ENCODE measurements at places on chromosomes 5 and 9. TPM values are rescaled to one million over a fixed set of nuclear protein-coding genes. Genes with fewer than 3 reads are reported as not detected.
A peak's percentile ranks its signal among the peaks of the same experiment; 100 is the strongest.

The PPP2R2B gene
- 2.4 TPM for total RNA-seq

- H3K36me3 ChIP-seq = no peaks in the 10 kb centered on the region
- no peak for DNase-seq
- H3K4me1 ChIP-seq = no peaks in the 10 kb centered on the region
- H3K27me3 ChIP-seq = no peaks in the 10 kb centered on the region
Measured at GRCh38 chr9:19446361-19446861, 37.6 kb downstream of the ACER2 start.

DNA sequence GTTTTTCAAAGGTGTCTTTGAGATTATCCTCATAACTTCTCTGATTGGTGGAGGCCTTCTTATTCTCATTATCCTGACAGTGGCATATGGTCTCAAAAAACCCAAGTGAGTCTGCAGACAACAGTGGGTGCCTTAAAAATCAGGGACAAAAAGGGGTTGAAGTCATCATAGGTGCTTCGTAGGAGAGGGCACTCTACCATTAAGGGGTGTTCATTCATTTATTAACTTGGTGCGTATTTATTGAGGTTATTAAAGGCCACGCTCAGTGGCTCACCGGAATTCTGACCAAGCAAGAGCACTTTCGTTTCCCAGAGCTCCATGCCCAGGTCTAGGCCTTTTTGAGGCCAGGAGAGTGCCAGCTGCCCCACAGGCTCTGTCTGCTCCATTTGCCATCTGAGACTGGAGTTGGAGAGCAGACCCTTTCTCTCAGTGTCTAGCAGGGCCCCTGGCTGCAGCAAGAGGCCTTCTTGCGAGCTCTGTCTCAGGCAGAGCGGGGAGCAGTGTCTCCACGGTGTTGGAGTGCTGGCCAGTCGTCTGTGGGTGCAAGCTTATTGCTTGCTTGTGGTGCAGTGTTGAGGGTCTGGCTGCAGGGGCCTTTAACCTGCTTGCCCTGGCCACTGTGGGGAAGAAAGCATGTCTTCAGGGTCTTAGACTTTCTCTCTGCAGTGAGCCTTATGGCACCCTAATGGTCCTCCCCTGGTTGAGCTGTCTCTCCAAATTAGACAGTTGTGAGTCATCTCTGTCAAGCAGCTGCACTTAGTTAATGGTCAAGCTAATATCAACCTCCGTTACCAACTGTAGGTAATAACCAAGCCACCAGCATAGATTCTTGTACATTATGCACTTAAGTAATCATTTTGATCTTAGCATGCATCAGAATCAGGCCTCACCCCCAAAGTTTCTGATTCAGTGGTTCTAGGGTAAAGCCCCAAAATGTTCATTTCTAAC, 62.6 kb downstream of the IL31RA start:
- H3K4me3 ChIP-seq = no peak overlapping the region
- no peaks in the 10 kb centered on the region for H3K27me3 ChIP-seq
- no peak overlapping the region for H3K27ac ChIP-seq

The PCDHA10 gene
- 0.04 TPM for total RNA-seq

DNA sequence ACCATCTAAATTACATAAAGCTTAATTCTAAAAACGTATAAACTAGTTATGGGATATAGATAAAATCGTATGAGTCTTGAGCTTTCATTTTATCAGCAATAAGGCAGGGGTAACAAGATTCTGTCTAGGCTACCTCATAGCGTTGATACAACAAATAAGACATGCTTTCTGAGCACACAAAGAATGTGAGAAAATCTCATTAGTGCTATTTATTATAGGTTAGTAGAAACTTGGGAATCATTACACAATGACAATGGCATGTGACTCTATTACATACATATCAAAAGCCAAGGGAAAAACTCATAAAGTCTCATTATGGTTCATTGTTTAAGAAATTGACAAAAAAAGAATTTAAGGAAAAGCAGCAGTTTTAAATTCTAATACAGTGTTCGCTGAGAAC, 448.6 kb downstream of the PLK2 start:
- no peak for DNase-seq
- H3K4me1 ChIP-seq = no peaks in the 10 kb centered on the region
- H3K36me3 ChIP-seq = no peaks in the 10 kb centered on the region
- no peak overlapping the region for H3K27ac ChIP-seq

DNA sequence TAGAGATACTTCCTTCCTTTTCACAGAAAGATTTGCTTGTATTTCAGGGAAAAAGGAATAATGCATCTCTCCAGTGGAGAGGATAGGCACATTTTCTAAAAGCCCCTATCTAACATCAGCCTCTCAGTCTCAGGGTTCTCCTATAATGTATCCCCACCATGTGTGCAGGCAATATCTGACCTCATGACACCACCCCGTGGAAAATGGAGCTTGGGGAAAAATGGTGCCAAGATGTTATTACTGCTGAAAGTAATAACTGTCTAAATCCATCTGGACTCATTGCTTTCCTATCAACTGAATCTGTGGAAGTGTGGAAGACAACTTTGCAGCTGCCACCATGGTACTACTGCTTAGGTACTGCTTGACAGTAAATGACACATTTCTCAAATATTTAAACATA, 574.3 kb downstream of the LRRC70 start:
- no peak for DNase-seq
- no peak overlapping the region for H3K27ac ChIP-seq
- H3K27me3 ChIP-seq = no peaks in the 10 kb centered on the region
- H3K4me3 ChIP-seq = no peak overlapping the region
- peaks cover 6% of the 10 kb centered on the region for H3K4me1 ChIP-seq
- no peaks in the 10 kb centered on the region for H3K36me3 ChIP-seq

DNA sequence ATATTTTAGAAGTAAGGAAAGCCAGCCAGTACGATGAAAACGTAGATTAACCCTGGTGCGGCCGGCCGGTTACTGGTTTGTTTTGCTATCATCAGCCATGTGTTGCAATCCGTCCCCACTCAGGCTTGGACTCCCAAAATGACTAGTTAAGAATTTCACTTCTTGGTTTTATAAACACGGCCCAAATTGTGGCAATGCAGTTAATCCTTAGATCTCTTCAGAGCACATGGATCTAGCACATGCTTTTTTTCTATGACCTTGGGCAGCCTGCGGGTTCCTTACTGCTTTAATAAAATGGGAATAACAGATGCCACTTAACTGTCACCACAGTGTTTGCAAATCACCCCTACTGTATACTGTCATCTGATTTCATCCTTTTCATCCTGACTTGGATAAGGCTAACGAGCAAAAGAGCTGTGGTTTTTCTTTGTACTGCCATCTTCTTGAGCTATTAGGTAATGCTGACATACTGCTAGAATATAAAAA, 1.5 kb downstream of the NDFIP1 start:
- 0 out of 2 replicates have a peak overlapping the region, but pooled peaks have one; percentile 35 for H3K27ac ChIP-seq
- peaks cover 19% of the 10 kb centered on the region for H3K4me1 ChIP-seq
- H3K27me3 ChIP-seq = no peaks in the 10 kb centered on the region
- peak overlapping the region; percentile 96 for H3K4me3 ChIP-seq
- DNase-seq = peak; percentile 29

The FANCC gene
- total RNA-seq = 6.9 TPM

The STPG3 gene
- total RNA-seq = not detected

DNA sequence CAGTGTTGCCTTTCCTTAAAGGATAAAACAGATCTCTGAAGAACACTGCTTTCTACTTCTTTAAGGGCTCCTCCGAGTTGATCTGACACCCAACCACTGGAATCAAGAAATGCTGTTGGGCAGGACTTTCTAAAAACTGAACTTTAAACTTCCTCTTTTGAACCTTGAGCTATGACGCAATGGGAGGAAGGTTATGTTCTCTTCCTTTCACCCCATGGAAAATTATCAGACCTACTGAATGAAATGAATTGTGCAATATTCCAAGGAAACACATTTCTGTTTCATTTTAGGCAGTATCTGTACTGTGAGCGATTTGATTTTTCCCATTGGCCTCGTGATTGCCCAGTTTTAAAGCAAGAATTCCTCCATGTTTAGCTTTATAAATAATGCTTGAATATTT, 206.0 kb upstream of the PRR16 start:
- no peak for DNase-seq
- H3K36me3 ChIP-seq = no peaks in the 10 kb centered on the region
- no peak overlapping the region for H3K27ac ChIP-seq
- H3K27me3 ChIP-seq = no peaks in the 10 kb centered on the region

The SLC36A1 gene
- 5.7 TPM for total RNA-seq

- no peak for DNase-seq
- peaks cover 10% of the 10 kb centered on the region for H3K4me1 ChIP-seq
- peaks cover 3% of the 10 kb centered on the region for H3K36me3 ChIP-seq
- H3K4me3 ChIP-seq = no peak overlapping the region
- H3K27ac ChIP-seq = no peak overlapping the region
Measured at GRCh38 chr5:37645707-37646106, 194.1 kb downstream of the GDNF start.

GRCh38 chr9:127351182-127352166, 45.5 kb upstream of the SLC2A8 start:
- H3K27me3 ChIP-seq = no peaks in the 10 kb centered on the region
- no peaks in the 10 kb centered on the region for H3K4me1 ChIP-seq
- H3K27ac ChIP-seq = no peak overlapping the region
- H3K4me3 ChIP-seq = no peak overlapping the region
- H3K36me3 ChIP-seq = no peaks in the 10 kb centered on the region
- DNase-seq = no peak

DNA sequence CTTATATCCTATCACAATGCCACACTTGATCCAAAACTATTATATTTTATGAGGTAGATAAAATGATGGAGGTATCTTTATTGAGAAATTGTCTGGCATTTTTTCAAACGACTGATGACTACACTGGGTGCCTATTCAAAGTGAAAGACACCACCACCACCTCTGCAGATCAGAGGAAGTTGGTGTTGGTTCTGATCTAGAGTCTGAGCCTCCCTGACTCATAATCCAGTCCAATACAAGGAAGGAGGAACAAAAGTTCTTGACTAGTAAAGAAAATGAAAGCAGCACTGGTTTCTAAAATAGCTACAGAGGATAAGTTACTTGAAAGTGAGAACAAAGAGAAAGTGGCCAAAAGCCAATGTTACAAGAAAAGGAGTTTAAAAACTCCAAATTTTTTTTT, 139.9 kb downstream of the RFX3 start:
- H3K4me3 ChIP-seq = no peak overlapping the region
- no peaks in the 10 kb centered on the region for H3K27me3 ChIP-seq
- H3K36me3 ChIP-seq = no peaks in the 10 kb centered on the region
- no peak overlapping the region for H3K27ac ChIP-seq

DNA sequence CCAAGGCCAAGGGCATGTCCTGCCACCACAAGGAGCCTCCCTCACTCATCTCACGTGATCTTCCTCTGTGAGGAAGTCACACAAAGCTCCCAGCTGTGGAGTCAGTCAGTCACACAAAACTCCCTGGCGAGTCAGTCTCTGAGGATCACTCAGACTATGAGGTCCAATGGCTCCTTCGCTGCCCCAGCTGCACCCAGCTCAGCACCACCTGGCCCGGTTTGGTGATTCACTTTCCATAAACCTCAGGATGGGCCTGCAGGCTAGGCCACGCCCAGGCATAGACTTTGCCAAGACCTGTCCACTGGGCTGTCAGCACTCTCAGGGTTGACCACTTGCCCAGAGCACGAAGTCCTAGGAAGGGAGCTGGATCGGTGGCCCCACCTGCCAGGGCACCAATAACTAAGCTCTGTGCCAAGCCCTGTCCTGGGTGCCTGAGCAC, 233.8 kb downstream of the HSPA4 start:
- DNase-seq = peak; percentile 90
- H3K36me3 ChIP-seq = no peaks in the 10 kb centered on the region
- peaks cover 23% of the 10 kb centered on the region for H3K4me1 ChIP-seq

The DMGDH gene
- total RNA-seq = not detected

GRCh38 chr5:72459089-72459661, 48.0 kb downstream of the ZNF366 start:
- H3K4me3 ChIP-seq = no peak overlapping the region
- H3K4me1 ChIP-seq = no peaks in the 10 kb centered on the region
- H3K27me3 ChIP-seq = no peaks in the 10 kb centered on the region
- DNase-seq = no peak
- no peak overlapping the region for H3K27ac ChIP-seq
- no peaks in the 10 kb centered on the region for H3K36me3 ChIP-seq

GRCh38 chr9:81892440-81892839, 35.8 kb upstream of the SPATA31D4 start:
- peak; percentile 16 for DNase-seq
- peaks cover 9% of the 10 kb centered on the region for H3K4me1 ChIP-seq
- no peak overlapping the region for H3K27ac ChIP-seq
- H3K27me3 ChIP-seq = no peaks in the 10 kb centered on the region
- no peaks in the 10 kb centered on the region for H3K36me3 ChIP-seq

The TCERG1 gene
- 86.0 TPM for total RNA-seq

- no peaks in the 10 kb centered on the region for H3K36me3 ChIP-seq
- no peak overlapping the region for H3K4me3 ChIP-seq
- DNase-seq = no peak
- H3K27ac ChIP-seq = no peak overlapping the region
Measured at GRCh38 chr5:68770551-68770950, 323.3 kb upstream of the SLC30A5 start.

GRCh38 chr5:176151281-176151680, 86.9 kb upstream of the SIMC1 start:
- peaks cover 18% of the 10 kb centered on the region for H3K4me1 ChIP-seq
- no peak overlapping the region for H3K27ac ChIP-seq
- H3K27me3 ChIP-seq = peaks cover 8% of the 10 kb centered on the region
- no peaks in the 10 kb centered on the region for H3K36me3 ChIP-seq
- DNase-seq = peak; percentile 35
- H3K4me3 ChIP-seq = no peak overlapping the region

DNA sequence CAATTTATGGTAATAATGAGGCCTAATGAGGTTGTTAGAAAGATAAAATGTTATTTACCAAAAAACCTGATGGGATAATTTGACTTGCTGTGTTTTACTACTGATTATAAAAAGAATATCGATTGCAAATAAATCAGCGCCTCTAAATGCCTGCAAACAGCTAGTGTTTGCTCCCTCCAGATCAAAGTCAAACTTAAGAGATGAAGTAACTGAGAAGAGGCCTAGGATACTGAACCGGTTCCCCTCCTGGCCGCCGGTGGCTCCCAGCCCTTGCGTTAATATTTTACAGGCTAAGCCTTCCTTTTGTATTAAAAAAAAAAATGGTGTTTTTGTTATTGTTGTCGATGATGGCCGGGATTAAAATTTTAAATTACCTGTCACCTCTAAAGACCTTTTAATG, 2.6 kb downstream of the IRX1 start:
- H3K4me3 ChIP-seq = no peak overlapping the region
- H3K4me1 ChIP-seq = no peaks in the 10 kb centered on the region
- H3K36me3 ChIP-seq = no peaks in the 10 kb centered on the region
- no peaks in the 10 kb centered on the region for H3K27me3 ChIP-seq
- no peak overlapping the region for H3K27ac ChIP-seq

The BHMT gene
- total RNA-seq = not detected

The CARD6 gene
- total RNA-seq = 1.3 TPM

GRCh38 chr5:156031181-156031580, 295.8 kb upstream of the SGCD start:
- H3K27me3 ChIP-seq = no peaks in the 10 kb centered on the region
- no peak overlapping the region for H3K4me3 ChIP-seq
- H3K36me3 ChIP-seq = no peaks in the 10 kb centered on the region
- H3K27ac ChIP-seq = no peak overlapping the region

GRCh38 chr5:134554319-134555222, 29.1 kb downstream of the JADE2 start:
- H3K4me1 ChIP-seq = peaks cover 61% of the 10 kb centered on the region
- H3K27ac ChIP-seq = peak overlapping the region; percentile 85
- no peaks in the 10 kb centered on the region for H3K27me3 ChIP-seq
- DNase-seq = peak; percentile 81
- peaks cover 16% of the 10 kb centered on the region for H3K36me3 ChIP-seq

Data from PC-3 (cell line).